ENCODE measurements at places on chromosomes 6 and 20. TPM values are rescaled to one million over a fixed set of nuclear protein-coding genes. Genes with fewer than 3 reads are reported as not detected.

DNA sequence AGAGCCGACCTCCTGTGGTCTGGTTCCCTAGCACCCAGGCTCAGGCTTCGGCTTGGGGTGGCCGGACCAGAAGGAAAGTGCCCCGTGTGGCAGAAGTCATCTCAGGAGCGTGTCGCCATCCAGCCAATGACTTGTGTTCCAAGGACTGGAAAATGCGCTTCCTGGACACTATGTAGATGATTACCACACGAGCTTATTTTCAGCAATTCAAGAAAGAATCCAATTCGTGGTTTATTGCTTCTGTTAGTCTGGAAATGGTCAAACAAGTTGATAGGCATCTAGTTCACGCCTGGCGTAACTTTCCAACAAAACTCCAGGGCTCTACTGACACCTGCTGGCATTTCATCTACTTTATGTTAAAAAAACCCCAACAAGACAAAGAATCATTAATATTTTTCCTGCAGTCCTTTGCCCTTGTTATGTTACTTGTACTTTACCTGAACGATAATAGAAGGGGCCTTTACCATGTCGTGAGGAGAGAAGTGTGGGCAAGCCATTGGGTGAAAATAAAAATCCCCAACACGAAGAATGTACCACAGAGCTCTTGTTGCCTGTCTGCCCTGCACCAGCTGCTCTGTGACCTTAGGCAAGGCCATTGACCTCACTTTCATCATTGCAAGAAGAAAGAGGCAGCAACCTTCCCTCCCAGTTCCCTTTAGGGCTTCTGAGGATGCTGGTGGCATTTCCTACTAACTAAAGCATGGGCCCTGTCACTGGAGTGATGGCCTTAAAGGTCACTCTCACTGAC, 154.7 kb upstream of the LAMP5 start:
- DNase-seq, result peak; percentile 41

Gene OR12D3
- total RNA-seq, result not detected

DNA sequence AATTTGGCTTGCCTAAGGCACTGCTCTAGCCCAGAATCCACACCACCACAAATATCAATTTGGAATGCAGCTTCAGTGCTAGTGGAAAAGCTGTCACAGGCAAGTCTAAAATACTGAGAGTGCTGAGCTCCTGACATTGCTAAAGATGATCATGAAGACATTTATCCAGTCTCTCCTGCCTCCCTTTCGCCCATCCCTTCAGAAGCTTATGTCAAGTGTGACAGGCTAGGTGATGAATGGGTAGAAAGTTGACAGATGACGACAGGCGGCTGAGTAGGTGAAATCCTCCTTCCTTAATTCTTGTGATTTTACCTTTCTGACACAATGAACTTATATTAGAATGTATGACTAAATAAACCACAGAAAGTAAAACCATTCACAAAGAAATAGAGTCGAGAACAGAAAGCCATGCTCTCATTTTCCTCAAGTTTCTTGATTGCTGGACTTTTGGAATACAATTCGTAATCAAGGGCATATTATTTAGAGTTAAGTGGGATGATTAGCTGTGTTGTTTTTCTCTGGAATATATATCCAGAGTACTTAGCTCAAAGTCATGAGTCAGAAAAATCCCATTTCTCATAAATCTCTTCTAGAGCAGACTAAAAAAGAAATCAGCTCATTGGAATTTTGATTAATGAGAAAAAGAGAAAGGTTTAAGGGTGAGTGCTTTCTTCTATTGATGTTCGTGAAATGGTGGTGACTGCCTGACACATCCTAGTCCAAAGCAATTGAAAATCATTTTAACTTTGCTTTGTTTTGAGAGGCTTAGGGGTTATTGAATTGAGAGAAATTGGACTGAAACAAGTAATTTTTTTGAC, 1228.2 kb upstream of the CITED2 start:
- no peak for DNase-seq

- no peak for DNase-seq
Observed at GRCh38 chr6:127496471-127496870, 22.7 kb downstream of the MTCL3 start.

DNA sequence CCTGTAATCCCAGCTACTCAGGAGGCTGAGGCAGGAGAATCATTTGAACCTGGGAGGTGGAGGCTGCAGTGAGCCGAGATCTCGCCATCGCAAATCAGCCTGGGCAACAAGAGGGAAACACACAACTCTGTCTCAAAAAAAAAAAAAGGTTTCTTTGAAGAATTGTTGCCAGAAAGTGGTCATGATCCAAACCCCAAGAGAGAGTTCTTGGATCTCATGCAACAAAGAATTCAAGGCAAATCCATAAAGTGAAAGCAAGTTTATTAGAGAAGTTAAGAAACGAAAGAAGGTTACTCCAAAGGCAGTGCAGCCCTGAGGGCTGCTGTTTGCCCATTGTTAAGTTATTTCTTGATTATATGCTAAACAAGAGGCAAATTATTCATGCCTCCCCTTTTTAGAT, 14.5 kb upstream of the KIFC1 start:
- no peak for DNase-seq

DNA sequence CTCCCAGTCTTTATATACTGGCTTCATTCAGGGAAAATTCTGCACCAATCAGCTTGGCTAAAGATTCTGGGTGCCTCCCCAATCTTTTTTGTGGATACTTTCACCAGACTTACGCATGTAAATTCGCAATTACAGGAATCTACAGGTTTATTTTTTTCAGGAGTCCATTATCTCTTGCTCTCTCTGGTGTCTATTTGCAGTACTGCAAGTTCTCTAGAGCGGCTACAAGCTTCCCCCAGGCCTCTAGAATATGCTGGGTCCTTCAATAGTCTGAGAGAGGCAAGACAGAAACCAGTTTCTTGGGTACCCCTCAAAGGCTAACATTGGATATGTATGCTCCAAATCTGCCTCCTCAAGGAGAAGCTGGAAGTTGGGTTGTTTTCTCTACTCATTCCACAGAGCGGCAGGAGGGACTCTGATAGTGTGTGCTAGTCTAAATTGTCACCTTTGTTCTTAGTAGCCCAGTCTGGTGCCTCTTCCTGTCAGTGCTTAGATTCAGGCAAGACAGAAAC, 58.5 kb downstream of the SUN5 start:
- DNase-seq, result no peak

GRCh38 chr20:20663841-20664240, 48.6 kb downstream of the RALGAPA2 start:
- DNase-seq, result no peak

GRCh38 chr20:34200023-34200422, 41.2 kb upstream of the ASIP start:
- DNase-seq, result no peak

DNA sequence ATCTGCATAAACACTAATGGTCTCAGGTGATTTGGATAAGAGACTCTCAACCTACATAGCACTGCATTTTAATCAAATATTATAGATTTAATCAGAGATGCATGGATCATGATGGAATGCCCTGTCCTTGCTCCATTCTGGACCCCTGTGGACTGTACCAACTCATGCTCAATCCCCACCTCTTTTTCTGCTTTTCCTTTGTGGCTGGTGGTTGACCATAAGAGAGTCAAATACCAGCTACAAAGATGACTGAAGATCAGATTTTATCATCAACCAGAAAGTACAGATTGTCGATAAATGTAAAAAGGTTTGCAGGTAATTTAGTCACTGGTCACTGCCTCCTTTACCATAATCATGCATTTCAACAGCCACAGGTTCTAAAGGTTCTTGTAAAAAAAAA, 116.2 kb downstream of the ME1 start:
- no peak for DNase-seq

GRCh38 chr20:62815066-62815991, 1.5 kb upstream of the COL9A3 start:
- DNase-seq, result no peak

- no peak for DNase-seq
Observed at GRCh38 chr6:97841763-97842162, 558.7 kb upstream of the MMS22L start.

Gene CGAS
- 1.0 TPM for total RNA-seq

GRCh38 chr6:139577763-139578604, 203.5 kb upstream of the CITED2 start:
- no peak for DNase-seq

DNA sequence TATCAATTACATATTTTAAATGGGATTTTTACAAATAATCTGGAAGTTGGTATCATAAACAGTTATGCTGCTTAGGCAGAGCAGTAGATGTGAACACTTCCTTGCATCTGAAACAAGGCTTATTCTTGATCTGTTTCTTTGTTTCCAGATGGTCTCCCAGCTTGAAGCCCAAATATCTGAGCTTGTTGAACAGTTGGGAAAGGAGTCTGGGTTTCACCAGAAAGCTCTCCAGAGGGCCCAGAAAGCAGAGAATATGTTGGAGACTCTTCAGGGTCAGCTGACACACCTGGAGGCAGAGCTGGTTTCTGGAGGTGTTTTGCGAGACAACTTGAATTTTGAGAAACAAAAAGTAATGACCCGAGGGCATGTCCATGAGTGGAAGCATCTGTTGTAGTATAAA, 91.9 kb downstream of the CCDC170 start:
- DNase-seq, result no peak

Gene HLA-C
- total RNA-seq, result 167 TPM

DNA sequence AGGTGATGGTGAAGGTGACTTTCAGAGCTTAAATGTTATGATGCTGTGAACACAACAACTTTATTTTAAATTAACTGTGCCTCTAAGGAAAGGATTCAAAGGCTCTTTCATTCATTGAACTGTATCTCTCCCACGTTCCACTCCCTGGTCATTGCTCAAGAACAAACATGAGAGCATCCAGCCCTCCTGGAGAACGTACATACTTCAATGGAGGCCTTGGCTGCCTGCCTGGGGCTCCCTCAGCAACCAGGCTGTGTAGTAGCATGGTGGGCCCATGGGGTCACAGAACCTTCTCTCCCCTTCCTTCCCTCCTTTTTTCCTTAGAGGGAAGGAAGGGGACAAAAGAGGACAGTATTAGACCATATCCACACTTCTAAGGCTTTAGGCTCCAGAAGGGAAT, 234.3 kb downstream of the CDC5L start:
- no peak for DNase-seq
